ENCODE measurements at places on chromosomes 4 and X.

DNA sequence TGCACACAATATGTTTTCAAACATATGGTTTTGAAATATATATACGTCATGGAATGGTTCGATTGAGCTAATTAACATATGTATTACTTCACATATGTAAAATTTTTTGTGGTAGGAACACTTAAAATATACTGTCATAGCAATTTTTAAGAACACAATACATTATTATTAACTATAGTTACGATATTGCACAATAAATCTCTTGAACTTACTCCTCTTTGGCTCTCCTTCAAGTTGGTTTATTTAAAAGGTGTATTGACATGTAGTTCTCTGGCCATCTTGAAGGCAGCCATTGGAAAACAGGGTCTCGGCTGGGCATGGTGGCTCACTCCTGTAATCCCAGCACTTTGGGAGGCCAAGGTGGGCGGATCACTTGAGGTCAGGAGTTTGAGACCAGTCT, 53.8 kb downstream of the CASP3 start:
- no peak for DNase-seq

DNA sequence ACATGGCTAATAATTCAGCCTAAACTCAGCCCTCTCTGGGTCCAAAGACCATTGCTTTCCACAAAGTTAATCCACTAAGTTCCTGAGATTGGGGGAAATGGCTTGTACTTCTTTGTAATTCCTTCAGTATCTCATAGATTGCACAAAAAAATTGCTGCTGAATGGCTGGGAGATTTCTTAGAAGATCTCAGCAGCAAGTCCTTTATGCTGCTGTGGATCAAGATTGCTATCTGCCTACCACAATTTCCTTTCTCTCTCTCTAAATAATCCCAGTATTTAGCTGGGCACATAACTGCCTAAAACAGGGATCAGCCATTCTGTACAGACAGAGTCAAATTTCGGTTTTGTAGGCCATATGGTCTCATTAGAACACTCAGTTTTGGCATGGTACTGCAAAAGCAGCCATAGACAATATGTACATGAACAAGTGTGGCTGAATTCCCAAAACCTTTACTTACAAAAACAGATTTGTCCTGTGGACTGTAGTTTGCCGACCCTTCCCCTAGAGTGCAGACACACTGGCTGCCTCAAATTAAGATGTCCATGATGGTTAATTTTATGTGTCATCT, 18.5 kb upstream of the HOPX start:
- DNase-seq = no peak

DNA sequence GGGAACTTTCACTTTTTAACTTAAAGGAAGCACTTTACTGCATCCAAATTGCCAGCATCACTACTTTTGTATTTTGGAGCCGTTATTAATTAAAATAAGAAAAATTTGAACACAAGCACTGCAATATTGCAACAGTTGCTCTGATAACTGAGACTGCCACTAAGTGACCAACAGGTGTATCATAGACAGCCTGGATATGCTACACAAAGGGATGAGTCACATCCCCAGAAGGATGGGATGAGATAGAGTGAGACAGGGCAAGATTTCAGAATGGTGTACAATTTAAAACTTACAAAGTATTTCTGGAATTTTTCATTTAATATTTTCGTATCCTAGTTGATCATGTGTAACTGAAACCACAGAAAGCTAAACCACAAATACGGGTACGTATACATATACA, 204.1 kb downstream of the MAPK10 start:
- no peak for DNase-seq

- DNase-seq = peak; percentile 4
Measured at GRCh38 chrX:130857207-130857606, 45.8 kb downstream of the ENOX2 start.

DNA sequence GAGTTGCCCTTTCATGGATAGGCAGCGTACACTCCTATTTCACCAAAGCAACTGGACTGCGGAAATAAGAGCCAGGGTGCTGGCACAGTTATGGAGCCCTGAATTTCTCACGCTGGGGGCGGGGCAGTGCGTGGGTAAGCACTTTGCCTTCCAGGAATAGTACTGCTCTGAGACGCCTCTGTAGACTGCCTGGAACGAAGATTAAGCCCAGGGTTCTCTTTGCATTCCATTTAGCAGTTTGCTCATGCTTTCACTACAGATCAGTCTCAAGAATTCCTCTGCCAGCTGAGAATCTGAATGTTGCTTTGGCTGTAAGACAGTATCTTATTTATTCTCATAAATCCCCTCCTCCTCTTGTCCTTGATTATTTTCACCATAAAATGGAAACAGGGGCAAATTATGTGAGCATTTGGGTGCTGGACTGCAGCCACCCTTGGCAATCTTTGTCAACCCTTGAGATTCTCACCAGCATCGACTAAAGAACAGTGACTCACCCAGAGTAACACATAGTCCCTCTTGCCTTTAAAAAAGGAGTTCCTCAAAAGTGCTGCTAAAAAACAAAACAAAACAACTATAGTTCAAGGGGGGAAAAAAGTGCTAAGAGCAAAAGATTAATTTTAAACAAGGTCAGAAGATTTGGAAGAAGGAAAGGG, 88.9 kb upstream of the CITED1 start:
- DNase-seq = no peak

GRCh38 chr4:186878203-186878776, 154.6 kb upstream of the FAT1 start:
- DNase-seq = no peak

DNA sequence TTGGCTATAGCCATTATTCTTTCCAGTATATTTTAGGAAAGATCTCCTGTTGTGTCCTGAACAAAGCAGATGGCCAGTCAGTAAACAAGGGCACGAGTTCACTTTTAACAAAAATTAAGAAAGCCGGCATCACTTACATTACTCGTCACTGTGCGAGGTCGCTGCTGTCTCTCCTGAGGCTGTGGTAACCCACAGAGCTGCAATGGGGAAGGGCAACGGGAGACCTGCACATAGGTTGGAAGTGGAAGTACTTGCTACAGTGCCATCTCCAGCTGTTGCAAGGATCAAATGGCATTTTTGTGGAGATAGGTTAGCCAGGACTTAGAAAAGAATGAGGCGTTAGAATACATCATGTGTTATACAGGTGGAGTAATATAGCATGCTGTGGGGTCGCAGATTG, 132.2 kb downstream of the KLHL8 start:
- DNase-seq = no peak

- DNase-seq = no peak
Measured at GRCh38 chrX:108439426-108439942, at the start of gene COL4A5. Gene COL4A5, plus strand, starts transcription at chrX:108439838. Its CDS starts 288 bp downstream, at chrX:108440126.

- no peak for DNase-seq
Measured at GRCh38 chr4:168566726-168567125, 69.9 kb downstream of the PALLD start.

GRCh38 chr4:53620956-53621355, 29.7 kb upstream of the LNX1 start:
- DNase-seq = no peak

DNA sequence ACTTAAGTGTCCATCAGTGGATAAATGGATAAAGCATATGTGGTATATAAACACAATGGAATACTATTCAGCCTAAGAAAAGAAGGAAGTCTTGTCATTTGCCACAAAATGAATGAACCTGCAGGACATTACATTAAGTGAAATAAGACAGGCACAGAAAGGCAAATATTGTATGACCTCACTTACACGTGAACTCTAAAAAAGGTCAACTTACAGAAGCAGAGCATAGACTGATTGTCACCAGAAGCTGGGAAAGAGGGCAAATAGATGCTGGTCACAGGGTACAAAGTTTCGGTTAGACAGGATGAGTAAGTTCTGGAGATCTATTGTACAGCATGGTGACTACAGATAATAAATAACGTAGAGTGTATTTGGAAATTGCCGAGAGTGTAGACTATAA, 247.7 kb downstream of the RAB28 start:
- no peak for DNase-seq

DNA sequence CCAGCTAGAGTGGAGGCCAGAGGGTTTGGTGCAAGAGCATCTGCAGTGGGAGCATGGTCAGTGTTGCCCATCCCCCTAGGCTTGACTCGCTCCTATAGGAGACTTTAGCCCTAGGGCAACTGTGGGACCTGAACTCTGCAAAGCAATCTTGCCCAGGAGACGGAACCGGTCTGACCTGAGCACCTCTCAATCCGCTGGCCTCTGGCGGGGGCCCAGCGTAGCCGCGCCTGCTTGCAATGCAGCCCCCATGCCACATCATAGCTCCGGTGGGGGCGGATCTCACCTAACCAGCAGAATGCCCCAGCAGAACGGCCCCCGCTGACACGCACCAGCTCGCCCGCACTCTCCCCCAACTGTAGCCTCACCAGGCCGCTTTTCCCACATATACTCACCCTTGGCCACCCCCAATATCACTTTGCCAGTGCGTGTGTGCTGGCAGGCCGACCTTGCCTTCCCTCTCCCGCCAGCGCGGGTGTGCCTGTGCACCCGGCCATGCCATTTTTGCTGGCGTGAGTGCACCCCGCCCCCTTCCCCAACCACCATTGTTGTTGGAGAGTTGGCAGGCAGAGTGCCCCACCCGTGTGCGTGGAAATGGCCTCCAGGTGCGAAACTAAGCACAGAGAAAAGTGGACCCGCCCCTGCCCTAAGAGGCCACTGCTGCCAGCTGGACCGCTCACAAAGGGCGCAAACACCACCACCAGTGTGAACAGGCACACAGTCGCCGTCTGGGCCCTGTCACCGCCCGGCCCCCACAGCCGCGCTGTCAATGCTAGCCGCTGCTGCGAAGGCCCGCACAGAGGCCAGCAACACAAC, 5.8 kb downstream of the BEX4 start:
- DNase-seq = no peak

- peak; percentile 35 for DNase-seq
Measured at GRCh38 chr4:107825072-107825824, 516 bp downstream of the SGMS2 start.

DNA sequence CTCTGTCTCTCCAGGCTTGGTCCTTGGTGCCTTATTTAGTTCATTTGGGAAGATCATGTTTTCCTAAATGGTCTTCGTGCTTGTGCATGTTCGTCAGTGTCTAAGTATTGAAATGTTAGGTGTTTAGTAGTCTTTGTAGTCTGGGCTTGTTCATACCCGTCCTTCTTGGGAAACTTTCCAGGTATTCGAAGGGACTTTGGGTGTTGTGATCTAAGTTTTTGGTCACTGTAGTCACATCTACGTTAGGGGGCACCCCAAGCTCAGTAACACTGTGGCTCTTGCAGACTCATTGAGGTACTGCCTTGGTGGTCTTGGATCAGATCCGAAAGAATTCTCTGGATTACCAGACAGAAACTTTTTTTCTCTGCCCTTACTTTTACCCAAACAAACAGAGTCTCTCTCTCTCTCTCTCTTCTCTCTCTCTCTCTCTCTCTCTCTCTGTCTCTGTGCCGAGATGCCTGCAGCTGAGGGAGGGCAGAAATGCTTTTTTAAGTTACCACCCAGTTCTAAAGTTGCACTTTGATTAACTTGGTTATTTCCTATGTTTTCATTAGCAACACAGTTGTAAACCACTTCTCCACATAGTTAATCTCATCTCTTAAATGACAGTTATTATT, 67.6 kb upstream of the SLC7A3 start:
- DNase-seq = no peak

- DNase-seq = no peak
Measured at GRCh38 chrX:134115270-134115669, 121.7 kb upstream of the CCDC160 start.

- no peak for DNase-seq
Measured at GRCh38 chr4:5259471-5259870, 208.2 kb downstream of the STK32B start.

DNA sequence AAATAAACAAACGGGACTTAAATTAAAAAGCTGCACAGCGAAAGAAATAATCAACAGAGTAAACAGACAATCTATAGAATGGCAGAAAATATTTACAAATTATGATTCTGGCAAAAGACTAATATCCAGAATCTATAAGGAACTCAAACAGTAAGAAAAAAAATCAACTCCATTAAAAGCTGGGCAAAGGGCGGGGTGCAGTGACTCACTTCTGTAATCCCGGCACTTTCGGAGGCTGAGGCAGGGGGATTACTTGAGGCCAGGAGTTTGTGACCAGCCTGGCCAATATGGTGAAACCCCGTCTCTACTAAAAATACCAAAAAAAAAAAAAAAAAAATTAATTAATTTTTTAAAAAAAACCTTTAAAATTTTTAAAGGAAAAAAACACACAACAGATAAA, 109.0 kb downstream of the ATP11C start:
- no peak for DNase-seq

GRCh38 chrX:20529301-20529700, 262.6 kb upstream of the RPS6KA3 start:
- DNase-seq = no peak

DNA sequence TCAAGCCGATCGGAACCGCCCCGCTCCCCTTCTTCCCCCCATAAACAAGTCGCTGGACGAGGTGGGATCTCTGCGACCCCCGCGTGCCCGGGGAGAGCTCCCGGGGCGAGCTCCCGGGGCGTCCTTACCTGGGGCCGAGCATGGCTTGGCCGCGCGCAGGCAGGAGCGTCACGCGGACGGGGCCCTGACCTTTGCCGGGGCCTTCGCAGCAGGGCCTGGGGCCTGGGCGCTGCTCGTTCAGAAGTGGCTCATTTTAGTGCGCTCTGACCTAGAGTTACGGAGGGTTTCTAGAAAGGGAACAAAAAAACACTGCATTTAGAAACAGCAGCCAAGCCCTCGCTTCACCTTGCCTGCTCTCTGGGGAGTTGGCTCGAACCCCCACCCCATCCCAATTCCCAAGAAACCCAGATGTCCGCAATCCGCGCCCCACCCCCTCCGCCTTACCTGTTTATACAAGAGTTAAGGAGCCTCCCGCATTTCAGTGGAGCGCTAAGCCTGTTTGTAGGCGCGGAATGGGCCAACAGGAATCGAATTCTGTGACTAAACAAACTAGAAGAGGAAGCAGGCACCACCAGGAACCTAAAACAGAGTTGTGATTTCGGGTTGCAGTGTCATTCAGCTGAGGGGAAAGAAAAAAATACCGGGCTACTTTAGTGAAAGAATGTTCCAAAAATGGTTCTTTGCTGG, 814 bp upstream of the RBM47 start:
- DNase-seq = peak; percentile 81

All from GM20000 (cell line).